ENCODE measurements at places on chromosomes 2 and 18. TPM values are rescaled to one million over a fixed set of nuclear protein-coding genes. Genes with fewer than 3 reads are reported as not detected.

Gene STK17B
- total RNA-seq: 140 TPM

Gene PDK1
- 18.9 TPM for total RNA-seq

Gene C2orf72
- total RNA-seq: not detected

Gene MC5R
- 0.36 TPM for total RNA-seq

Gene POTEF
- total RNA-seq: 0.29 TPM

Gene CAPN13
- total RNA-seq: not detected

Gene MAP4K4
- 231 TPM for total RNA-seq

Gene KCNE4
- total RNA-seq: 40.4 TPM

Gene CD207
- total RNA-seq: not detected

Gene ANKRD29
- total RNA-seq: 20.9 TPM

All from osteoblast (primary cell).